ENCODE measurements at places on chromosomes 6 and 20. TPM values are rescaled to one million over a fixed set of nuclear protein-coding genes. Genes with fewer than 3 reads are reported as not detected.

- DNase-seq: no peak
Observed at GRCh38 chr20:5513975-5514516, 197.3 kb upstream of the PROKR2 start.

- DNase-seq: no peak
Observed at GRCh38 chr6:52010806-52011205, 76.6 kb downstream of the PKHD1 start.

Gene BTN1A1
- not detected for total RNA-seq

Gene CCN6
- not detected for total RNA-seq

Gene NKAIN4
- not detected for total RNA-seq
